Stimulated activated CD4-positive, alpha-beta T cell treated with anti-CD3 and anti-CD28 coated beads, TNF-alpha, amount 100 ng/mL, for 24 hours (primary cell): ENCODE measurements at places on chromosomes 5 and 9.

DNA sequence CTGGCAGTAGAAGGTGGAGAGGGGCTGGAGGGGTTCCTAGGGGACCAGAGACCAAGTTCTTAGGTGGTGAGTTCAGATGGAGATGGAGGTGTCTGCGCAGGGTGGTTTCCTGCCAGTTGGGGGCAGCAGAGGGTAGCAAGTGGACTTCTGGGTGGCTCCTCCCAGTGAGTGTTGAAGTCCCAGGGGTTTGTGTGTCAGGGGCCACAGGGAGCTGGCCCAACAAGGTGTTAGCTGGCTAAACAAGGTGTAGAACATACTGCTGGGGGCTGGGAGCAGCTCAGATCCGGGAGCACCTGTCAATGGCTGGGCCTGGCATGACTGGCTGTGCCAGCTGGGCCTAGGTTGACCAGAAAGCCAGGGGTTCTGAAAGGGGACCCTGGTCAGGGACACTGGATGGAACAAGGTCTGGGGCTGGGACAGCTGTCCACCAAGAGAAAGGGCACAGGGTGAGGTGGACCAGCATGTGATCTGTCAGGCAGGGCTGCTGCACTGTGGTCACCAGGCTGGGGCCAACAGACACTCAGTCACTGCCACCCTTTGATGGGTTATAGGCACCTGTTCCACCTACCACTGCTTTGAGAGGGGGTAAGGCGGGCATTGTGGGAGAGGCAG, 35.6 kb downstream of the DAB2IP start:
- DNase-seq = no peak

GRCh38 chr9:98516897-98517503, 191.7 kb downstream of the GABBR2 start:
- DNase-seq = no peak

GRCh38 chr9:105309531-105309931, 65.1 kb downstream of the SLC44A1 start:
- no peak for DNase-seq

DNA sequence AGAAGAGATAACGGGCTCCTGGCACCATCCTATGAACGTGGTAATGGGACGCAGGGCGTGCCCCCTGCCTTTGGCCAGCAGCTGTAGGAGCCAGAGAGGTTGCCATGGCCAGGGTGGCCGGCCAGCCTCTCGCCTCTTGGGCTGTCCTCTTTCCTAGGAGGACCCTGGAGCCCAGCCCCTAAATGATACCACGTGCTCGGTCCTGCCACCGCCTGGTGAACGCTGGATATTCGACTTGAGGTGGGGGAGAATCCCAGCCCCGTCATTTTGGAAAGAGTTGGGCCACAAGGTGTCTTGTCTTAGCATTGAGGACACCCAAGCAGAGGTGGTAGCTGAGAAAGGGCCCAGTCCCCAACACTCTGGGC, 391 bp upstream of the NRG2 start:
- DNase-seq = no peak

DNA sequence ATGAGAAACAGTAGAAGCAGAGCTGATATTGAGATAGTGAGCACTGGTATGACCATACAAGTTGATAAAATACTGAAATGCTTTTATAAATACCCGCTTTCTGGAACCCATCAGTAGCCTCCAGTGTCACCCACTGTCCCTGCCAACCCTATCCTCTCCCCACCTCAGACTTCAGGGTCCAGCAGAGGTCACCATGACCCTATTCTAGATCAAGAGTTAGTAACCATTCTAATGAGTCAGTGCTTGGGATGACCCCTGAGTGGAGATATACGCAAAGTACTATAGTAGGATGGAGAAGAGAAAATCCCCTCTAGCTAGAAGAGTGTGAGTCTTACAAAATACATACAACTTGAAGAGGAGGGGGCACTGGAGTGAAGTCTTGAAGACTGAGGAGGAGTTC, 297.9 kb upstream of the BRINP1 start:
- DNase-seq = no peak

DNA sequence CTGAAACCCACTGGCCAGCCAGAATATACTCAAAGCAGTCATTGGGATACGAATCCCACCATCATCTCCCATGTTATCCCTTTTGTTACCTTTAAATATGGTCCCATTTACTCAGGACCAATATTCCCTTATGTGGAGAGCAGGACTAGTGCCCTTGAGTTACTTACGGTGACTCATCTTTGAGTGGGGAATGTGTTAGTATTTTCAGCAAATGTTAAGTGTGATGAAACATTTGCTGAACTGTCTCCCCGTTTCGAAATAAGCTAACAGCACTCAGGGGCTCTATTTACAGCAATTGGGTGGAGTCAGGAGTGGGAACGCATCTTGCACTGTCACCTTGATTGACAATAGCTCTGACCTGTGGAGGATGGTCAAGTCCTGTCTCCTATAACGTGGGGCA, 67.4 kb downstream of the CTSL start:
- no peak for DNase-seq

DNA sequence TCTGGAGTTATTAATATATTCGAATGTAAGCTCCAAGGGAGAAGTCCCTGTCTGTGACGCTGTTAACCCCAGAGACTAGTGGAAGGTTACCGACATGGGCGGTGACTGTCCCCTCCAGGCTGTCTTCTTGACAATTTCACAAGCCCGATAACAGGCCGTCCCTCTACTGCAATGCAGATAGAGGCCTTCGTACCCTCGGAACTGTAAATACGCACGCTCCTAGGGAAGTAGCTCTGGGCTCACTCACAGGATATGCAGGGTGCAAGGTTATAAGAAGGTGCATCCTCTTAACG, 680 bp upstream of the RFK start:
- peak; percentile 23 for DNase-seq

GRCh38 chr5:891837-892393, 686 bp downstream of the BRD9 start:
- no peak for DNase-seq

- no peak for DNase-seq
These were observed 90.2 kb upstream of the SH3PXD2B start for GRCh38 chr5:172544371-172545095.

DNA sequence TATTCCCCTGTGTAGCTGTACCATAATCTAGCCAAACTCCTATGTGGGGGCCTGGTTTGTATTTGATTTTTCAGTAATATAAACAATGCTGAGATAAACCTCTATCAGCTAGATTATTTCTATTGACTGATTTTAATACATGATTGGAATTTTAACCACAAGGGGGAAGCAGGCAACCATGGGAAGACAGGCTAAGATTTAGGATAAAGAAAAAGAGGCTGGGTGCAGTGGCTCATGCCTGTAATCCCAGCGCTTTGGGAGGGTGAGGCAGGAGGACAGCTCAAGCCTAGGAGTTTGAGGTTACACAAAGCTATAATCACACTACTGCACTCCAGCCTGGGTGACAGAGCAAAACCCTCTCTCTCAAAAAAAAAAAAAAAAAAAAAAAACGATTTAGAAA, 18.1 kb upstream of the GPX3 start:
- DNase-seq = no peak

GRCh38 chr5:140607031-140607430, 25.9 kb downstream of the CD14 start:
- DNase-seq = no peak

GRCh38 chr5:17336054-17336453, 118.6 kb downstream of the BASP1 start:
- no peak for DNase-seq

GRCh38 chr5:139342423-139342723, 719 bp downstream of the PAIP2 start:
- no peak for DNase-seq

DNA sequence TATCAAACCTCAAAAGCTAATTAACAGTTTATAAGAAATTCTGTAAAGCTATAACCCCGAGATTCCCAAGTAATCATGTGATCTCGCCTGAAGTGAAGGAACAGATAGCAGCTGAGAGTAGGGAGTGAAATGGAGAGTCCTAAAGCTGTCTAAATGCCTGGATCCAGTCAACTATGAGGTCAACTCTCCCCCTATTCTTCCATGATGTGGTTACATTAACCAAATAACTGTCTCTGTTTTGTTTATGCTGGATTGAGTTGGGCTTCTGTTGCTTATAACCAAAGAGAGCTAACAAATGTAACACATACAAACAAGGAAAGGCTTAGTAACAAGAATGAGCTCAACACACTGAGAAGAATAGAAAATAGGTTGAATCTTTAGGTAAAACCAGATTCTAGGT, 41.6 kb downstream of the GKAP1 start:
- DNase-seq = no peak

DNA sequence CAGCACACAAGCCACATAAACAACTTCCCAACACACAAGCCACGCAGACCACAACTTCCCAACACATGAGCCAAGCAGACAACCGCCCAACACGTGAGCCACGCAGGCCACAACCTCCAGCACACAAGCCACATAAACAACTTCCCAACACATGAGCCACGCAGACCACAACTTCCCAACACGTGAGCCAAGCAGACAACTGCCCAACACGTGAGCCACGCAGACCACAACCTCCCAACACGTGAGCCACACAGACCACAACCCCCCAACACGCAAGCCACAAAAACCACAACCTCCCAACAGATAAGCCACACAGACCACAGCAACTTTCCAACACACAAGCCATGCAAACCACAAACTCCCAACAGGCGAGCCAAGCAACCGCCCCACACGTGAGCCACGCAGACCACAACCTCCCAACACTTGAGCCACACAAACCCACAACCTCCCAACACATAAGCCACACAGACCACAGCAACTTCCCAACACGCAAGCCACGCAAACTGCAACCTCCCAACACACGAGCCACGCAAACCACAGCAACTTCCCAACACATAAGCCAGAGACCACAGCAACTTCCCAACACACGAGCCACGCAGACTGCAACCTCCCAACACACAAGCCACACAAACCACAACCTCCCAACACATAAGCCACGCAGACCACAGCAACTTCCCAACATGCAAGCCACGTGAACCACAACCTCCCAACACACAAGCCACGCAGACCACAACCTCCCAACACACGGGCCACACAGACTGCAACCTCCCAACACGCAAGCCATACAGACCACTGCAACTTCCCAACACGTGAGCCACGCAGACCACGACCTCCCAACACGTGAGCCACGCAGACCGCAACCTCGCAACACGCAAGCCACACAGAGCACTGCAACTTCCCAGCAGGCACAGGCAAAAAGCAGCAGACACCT, 10.1 kb downstream of the BRD9 start:
- DNase-seq = no peak

DNA sequence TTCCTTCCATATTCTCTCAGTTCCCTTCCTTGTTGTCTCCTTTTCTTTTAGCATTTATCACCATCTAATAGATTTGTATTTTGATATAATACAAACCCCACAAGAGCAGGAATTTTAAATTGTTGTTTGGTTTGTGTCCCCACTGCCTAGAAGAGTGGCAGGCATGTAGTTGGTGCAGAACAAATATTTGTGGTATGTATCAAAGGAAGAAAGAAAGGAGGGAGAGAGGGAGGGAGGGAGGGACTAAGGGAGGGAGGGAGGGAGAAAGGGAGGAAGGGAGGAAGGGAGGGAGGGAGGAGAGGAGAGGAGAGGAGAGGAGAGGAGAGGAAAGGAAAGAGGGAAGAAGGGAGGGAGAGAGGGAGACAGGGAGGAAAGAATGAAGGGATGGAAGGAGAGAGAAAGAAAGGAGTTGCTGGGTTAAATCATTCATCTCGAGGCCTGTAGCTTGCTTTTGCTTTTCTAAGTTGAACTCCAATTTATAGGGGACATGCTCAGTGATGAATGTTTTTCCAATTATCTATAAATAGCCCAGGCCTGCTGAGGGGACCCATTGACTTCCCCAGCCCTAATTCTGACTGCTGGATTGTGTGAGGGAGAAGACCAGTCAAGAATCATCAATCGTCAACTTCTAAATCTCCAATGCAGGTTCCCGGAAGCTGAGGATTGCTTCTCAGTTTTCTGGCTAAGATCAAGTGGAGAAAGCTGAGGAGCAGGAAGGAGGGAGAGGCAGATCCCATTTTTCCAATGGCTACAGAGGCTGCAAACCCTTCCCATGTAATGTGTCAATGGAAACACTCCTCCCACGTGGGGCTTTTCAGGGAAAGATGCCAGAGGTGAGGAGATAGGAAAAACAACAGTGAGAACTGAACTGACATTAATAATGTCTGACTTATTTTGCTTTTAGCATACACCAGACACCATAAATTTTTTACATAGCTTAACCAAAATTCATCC, 320.7 kb downstream of the ASTN2 start:
- no peak for DNase-seq

DNA sequence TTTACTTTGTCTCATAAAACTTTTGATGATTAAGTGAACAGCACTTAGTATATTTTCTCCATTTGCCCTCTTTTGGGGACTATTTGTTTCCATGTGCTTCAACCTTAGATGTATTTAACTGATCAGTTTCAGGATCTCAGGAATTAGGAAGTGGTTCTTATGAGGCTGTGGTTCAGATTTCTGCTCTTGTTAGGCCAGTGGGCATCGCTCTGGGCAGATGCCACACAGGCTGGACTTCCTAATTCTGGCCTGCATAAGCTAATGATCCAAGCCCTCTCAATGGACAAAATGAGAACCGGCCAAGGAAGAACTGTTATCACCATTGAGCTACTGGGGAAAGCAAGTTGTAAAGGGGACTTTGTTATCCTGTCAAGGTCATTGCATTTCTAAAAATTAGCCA, 6.9 kb downstream of the ARHGAP26 start:
- no peak for DNase-seq
